ENCODE measurements at places on chromosomes 2 and 18. TPM values are rescaled to one million over a fixed set of nuclear protein-coding genes. Genes with fewer than 3 reads are reported as not detected.

GRCh38 chr2:16106619-16107018, 166.3 kb downstream of the MYCN start:
- DNase-seq, result no peak

- DNase-seq, result no peak
Observed at GRCh38 chr2:5227062-5227699, 465.0 kb upstream of the SOX11 start.

Gene G6PC2
- total RNA-seq, result not detected

GRCh38 chr2:76268902-76269620, 558.3 kb upstream of the GCFC2 start:
- no peak for DNase-seq

Gene ABCG8
- 0.12 TPM for total RNA-seq

DNA sequence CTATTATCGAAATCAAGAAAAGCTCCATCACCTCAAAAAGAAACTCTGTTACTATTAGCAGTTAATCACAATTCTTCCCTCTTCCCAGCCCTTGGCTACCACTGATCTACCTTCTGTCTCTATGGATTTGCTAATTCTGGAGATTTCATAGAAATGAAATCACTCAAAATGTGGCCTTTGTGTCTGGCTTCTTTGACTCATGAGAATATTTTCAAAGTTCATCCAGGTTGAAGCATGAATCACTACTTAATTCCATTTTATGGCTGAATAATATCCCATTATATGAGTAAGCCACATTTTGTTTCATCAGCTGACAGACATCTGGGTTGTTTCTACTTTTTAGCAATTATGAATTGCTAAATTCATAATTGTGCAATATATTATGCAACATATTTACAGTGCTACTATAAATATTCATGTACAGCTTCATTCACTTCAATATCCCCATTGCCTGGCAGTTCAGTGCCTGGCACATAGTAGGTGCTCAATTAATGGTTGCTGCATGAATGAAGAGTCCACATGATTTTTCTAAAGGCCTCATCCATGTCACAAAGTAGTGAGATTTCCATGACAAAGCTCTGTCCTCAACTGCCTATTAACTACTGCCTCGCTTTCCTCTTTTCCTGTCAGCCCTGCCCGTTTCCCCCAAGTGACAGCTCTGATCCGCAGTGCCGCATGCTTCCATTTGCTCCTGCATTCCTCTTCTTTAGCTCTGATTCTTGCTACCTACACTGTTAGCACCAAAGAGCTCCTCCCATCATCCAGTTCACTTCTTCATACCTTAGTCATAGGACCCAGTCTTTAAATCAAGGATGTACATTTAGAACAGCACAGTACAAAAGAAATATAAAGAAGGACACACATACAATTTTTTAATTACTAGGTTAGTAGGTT, 32.8 kb downstream of the CCDC93 start:
- no peak for DNase-seq

GRCh38 chr18:63831080-63831788, 56.0 kb downstream of the SERPINB7 start:
- DNase-seq, result no peak

DNA sequence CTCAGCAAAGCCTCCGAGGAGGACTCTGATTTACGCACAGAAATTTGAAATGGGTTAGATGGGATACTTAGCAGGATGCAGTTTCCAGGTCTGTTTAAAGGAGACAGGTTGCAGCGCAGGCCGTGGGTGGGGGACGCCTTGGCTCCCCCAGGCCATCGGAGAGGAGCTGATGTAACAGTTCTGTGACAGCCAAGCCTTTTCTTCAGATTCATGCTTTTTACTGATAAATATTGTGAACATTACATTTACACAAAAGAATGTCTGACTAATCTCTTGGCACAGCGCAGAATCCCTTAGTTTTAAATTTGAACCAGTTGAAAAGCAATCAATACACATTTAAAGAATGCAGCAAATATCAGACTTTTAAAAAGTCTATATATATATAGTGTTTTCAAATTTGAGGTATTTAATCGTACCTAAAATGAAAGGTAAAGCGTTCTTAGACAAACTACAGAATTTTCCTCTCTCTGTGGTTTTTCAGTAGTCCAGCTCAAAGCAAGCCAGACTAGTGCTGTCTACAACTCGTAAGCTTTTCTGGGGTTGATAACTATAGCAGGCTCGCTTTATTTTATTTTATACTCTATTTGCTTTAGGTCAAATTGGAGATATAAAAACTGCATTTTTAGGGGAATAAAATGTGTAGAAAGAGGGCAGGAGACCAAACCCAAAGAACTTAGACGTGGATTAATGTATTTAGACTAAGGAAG, 221.9 kb downstream of the PIEZO2 start:
- DNase-seq, result no peak

GRCh38 chr2:231930593-231931281, 4.5 kb upstream of the NPPC start:
- DNase-seq, result no peak

DNA sequence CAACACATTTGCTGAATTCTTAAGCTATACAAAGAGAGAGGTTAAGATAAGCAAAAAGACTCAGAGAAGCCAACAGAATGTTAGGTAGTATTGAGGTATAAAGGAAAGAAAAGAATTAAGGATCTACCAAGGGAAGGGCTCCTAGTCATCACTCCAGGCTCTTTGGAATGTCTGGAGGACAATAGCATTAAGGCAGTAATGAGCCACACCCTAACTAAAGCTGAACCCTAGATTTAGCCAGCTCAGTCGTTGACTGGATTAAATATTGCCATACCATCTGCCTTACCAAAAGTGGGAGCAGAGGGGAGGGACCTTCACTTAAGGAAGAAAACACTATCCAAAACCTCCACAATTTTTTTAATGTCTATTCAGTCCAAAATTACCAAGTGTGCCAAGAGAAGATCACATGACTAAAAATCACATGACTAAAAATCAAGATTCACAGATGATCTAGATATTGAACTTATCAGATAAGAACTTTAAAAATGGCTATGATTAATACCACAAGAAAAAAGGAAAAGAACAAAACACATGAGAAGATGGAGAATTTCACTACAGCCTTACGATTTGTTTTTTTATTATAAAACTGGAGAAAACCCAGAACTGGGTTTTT, 59.7 kb downstream of the EXOC6B start:
- no peak for DNase-seq

Gene REG3G
- total RNA-seq, result not detected

Gene SAG
- not detected for total RNA-seq

Gene MEP1B
- not detected for total RNA-seq

- DNase-seq, result no peak
Observed at GRCh38 chr2:182585001-182585400, 131.1 kb upstream of the DNAJC10 start.

- DNase-seq, result peak; percentile 71
Observed at GRCh38 chr2:222864296-222864695, 3.5 kb downstream of the ACSL3 start.

DNA sequence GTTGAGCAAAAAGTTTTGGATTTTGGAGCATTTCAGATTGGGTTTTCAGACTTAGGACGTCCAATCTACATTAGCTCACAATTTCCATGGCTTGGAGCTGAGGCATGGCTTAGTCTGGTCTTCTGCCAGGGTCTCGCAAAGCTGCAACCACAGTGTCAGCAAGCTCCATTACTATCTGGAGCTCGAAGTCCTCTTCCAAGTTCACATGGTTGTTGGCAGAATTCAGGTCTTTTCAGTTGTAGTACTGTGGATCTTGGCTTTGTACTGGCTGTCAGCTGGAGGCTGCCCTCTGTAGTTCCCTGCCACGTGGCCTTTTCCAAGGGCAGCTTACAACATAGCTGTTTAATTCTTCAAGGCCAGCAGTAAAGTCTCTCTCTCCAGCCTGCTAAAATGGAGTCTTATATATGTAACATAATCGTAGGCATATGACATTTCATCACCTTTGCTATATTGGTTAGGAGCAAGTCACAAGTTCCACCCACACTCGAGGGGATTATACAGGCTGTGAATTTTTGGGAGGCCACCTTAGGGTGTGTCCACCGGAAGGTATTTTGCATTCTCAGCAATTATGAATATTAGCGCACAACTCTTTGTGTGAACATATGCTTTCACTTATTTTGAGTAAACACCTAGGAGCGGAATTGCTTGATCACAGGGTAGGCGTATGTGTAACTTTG, 41.5 kb upstream of the EPC2 start:
- no peak for DNase-seq

Gene DLGAP1
- total RNA-seq, result not detected

- no peak for DNase-seq
Observed at GRCh38 chr18:26317398-26317797, 91.2 kb downstream of the TAF4B start.

Gene RNF144A
- 1.6 TPM for total RNA-seq

Gene RTP5
- total RNA-seq, result not detected

Gene UGT1A4
- total RNA-seq, result 0.79 TPM

Gene NCL
- total RNA-seq, result 608 TPM

DNA sequence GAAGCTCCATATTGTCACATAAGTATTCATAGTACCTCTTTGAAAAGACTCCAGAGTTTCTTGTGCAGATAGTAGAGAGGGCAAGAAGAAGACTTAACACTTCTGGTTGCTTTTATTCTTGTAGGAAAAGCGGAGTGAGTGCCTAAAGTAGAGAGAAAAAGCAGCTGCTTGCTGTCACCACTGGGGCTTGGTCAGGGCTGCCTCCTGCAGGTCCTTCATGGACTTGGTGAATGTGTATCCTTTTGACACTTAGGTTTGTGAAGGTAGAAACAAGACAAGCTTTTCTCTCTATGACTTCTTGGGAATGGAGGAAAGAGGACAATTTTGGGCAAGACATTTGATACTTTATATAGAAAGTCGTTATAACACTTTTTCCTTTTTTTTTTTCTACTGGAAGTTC, 312.8 kb upstream of the FANCL start:
- no peak for DNase-seq

- no peak for DNase-seq
Observed at GRCh38 chr18:9177031-9177430, 40.5 kb downstream of the ANKRD12 start.

GRCh38 chr2:121036226-121036692, 248.7 kb downstream of the TFCP2L1 start:
- peak; percentile 88 for DNase-seq

Gene ABCA12
- not detected for total RNA-seq

DNA sequence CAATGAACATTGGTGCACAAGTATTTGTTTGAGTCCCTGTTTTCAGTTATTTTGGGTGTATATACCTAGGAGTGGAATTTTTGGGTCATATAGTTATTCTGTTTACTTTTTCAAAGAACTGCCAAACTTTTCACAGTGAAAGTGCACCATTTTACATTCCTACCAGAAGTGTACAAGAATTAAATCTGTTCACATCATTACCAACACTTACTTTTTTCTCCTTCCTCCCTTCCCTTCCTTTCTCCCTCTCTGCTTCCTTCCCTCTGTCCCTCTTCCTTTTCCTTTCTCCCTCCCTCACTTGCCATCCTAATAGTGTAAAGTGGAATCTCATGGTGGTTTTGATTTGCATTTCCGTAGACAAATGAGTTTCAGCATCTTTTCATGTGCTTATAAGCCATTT, 11.9 kb downstream of the ADNP2 start:
- no peak for DNase-seq

- no peak for DNase-seq
Observed at GRCh38 chr2:105928086-105928485, 183.4 kb downstream of the NCK2 start.

Gene LYPD6
- 9.0 TPM for total RNA-seq

- DNase-seq, result no peak
Observed at GRCh38 chr2:196145256-196145655, 26.1 kb downstream of the STK17B start.

GRCh38 chr18:9665314-9665713, 42.8 kb upstream of the RAB31 start:
- peak; percentile 31 for DNase-seq

- peak; percentile 35 for DNase-seq
Observed at GRCh38 chr2:27379836-27380625, 503 bp downstream of the ZNF513 start.

Gene C2orf92
- total RNA-seq, result 9.4 TPM

Gene SGPP2
- not detected for total RNA-seq

DNA sequence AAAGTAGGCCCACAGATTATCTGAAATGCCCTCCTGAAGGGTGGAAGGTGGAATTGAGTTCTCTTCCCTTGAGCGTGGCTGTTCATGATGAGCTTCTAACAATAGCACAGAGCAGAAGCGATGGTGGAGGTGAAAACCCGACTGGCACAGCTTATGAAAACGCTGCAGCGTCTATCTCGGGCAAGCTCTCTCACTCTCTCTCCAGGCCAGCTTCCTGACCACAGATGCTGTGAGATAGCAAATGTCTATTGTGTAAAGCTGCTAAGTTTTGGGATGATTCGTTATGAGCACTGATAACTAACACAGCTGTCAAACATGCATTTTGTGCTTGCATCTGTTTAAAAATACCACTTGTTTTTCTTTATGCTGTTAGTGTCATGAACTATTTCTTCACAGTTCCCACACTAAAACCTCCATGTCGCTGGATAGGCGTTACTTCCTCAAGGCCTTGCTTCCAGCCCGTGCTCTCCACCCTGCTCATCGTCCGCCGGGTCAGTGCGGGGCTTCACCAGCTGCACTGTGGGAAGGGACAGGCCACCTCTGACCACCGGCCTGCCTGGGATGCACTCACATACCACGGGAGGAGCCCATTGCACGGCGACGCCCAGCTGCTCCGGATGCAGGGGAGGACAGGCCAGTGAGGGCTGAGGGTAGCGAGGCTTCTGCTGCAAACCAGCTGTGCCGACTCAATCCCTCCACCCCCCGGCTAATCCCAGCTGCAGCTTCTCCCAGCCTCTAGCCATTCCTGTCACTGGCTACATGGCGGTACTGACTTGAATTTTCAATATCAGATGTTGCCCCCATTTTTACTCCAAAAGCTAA, 60.0 kb upstream of the OTOS start:
- DNase-seq, result no peak

GRCh38 chr2:96186562-96186961, 22.1 kb downstream of the STARD7 start:
- DNase-seq, result no peak

Gene C2orf72
- 105 TPM for total RNA-seq

Gene RAD51AP2
- not detected for total RNA-seq

Gene FBXO36
- 0.21 TPM for total RNA-seq

DNA sequence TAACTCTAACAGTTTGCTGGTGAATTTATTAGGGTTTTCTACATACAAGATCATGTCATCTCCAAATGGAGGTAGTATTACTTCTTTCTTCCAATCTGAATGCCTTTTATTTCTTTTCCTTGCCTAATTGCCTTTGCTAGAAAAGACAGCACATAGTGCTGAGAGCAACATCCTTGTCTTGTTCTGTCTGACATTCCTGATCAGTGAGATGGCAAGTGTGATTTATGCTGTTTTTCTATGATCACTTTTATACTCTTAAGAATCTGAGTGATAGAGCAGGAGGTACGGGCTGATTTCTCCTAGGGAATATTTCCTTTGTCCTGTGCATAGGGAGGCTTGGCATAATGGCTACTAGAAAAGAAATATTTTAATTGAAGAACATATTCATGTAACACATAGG, 17.3 kb downstream of the LYPD6B start:
- no peak for DNase-seq

DNA sequence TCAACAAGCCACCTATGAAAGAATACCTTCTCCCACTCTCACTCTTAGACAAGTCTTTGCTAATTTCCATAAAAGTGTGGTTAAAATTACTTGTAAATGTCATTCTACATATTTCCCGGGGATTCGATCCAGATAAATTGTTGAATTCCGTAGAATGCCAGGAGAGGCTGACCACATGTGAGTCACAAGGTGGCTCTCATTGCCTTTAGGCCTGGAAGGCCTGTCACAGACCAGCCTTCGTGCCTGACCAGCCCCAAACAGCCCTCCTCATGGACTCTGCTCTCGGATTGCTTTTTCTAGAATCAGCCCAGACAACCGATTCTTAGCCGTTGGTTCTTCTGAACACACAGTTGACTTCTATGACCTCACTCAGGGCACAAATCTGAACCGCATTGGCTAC, 86.0 kb downstream of the RTN4 start:
- no peak for DNase-seq

Gene SLC35F6
- 44.1 TPM for total RNA-seq

Data from Caco-2 (cell line).